ENCODE measurements at places on chromosomes 1 and 21.
A peak's percentile ranks its signal among the peaks of the same experiment; 100 is the strongest.

DNA sequence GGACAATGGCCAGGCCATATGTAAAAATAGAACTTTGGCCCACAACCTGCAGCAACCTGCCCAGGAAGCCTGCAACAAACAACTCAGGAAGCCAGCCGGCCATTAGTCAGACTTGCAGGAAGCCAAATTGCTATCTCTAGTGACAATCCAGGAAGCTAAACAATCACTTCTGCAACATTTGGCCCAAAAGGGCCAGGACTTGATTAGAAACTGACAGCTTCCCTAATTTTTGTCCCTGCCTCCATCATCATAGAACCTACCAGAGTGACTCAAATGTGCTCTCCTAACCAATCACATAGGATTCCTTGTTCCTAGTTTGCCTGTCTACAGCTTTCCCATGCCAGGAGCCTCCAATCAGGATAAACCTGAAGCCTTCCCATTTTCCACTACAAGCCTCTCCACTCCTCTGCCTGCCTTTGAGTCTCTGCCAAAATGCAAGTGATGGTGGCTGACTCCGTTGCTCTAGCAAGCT, 639.3 kb downstream of the PTPRU start:
- DNase-seq, result peak; percentile 93

- DNase-seq, result no peak
These were observed 11.2 kb upstream of the MYOG start for GRCh38 chr1:203097001-203097400.

- DNase-seq, result no peak
These were observed 247.5 kb downstream of the NRIP1 start for GRCh38 chr21:14817311-14817710.

GRCh38 chr1:11978301-11978700, 1.9 kb upstream of the MFN2 start:
- DNase-seq, result no peak

- DNase-seq, result no peak
These were observed 59.6 kb downstream of the LUZP1 start for GRCh38 chr1:23108918-23109533.

DNA sequence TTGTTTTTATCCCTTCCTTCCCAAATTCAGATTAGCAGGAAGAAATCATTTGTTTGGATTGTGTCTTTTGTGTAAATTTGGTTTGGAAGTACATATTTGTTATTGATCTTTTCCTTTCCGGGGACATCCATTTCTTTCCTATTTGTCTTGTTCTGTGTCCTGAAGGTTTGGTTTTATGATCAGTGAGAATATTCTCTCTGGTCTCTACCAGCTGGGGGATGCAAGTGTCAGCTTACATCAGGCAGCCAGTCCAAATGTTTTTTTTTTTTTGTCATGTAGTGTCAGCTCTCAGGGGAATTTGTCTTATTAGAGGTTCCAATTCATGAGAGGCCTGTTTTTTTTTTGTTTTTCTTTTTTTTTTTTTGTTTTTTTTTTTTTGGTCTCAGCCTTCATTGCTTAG, 479.2 kb upstream of the LRRC7 start:
- DNase-seq, result no peak

- no peak for DNase-seq
These were observed 191.8 kb upstream of the SAMSN1 start for GRCh38 chr21:14737922-14738321.

DNA sequence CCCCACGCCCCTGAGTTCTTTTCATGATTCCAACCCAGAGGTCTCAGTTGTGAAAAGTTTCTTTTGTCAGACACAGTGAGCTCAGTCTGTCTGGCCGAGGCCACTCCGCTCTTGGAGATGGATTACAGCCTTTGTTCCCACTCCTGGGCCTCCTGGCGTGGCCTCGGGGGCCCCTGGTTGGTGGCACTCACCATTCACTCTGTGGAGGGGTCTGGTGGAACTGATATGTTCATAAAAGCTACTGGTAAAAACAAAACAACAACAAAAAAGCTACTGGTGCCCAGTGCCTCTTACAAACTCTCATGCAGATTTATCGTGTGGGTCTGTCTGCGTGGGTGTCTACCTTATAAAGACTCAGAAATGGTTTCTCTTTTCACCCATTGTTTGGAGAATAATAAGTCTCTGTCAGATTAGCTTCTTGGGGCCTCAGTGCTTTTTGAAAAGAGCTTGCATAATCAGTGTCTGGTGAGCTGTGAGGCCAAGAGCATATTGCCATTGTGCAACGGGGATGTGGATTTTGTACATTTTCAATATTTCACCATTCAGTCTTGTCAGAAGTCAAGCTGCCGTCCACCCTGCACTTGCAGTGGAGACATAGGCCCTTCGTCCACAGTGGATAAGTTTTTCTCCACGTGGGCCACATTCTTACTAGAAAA, 86.7 kb downstream of the GALNT2 start:
- DNase-seq, result no peak

All from NCI-H1092 (cell line).